ENCODE measurements at places on chromosomes 1 and 21. TPM values are rescaled to one million over a fixed set of nuclear protein-coding genes. Genes with fewer than 3 reads are reported as not detected.

The ADAMTS5 gene
- total RNA-seq = not detected

The GRHL3 gene
- 3.5 TPM for total RNA-seq

DNA sequence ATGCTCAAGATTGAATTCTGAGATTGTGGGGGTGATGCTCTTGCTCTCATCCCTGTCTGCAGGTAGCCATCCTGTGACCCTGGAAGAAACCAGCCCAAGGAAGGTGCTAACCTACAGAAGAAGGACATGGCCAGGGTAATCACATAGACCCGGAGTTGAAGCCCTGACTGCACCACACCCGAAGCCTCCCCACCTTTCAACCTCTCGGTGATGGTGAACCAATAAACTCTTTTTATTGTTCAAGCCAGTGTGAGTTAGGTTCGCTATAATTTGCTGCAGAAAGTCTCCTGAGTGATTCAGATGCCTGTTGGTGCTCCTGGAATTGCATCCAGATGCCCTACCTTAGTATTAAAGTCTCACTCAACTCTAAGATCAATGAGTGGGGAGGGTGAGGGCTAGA is 163.6 kb downstream of the PLPP3 start:
- H3K27ac ChIP-seq = peak overlapping the region; percentile 68
- H3K36me3 ChIP-seq = no peaks in the 10 kb centered on the region
- no peaks in the 10 kb centered on the region for H3K27me3 ChIP-seq
- no peak overlapping the region for H3K4me3 ChIP-seq

DNA sequence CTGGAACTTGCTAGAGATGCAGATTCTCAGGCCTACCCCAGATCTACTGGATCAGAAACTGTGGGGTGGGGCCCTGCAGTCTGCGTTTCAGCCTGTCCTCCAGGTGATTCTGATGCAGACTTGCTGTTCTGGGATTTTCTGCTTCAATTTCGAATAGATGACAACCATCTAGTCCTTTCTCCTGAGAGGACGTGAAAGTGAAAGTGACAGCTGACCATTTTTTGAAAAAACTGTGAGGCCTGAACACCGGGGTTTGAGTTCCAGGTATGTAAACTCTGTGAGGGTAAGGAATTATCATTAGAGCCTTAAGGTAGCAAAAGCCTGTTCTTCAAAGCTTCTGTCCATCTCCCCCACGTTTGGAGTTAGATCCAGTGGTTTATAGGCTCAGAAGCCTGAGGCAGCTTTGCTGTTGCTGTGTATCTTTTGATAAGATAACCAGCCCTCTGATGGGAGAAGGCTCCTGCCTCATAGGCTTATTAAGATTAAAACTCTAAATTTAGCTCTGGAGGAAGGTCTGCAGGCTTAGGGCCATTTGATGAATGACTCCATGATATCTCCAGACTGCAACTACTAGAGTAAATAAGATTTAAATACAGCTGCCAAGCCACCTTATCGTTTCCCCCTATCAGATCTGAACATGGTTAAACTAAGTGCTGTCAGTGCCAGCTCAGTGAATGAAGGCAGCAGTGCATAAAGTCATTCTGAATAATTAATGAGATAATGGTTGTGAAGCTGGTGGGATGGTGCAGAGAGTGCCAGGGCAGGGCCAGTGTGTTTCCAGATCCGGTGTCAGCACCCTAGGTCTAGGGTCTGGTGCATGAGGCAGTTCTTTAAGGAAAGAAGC is 335.2 kb downstream of the HHAT start:
- no peak overlapping the region for H3K4me3 ChIP-seq
- no peaks in the 10 kb centered on the region for H3K4me1 ChIP-seq
- no peaks in the 10 kb centered on the region for H3K27me3 ChIP-seq

DNA sequence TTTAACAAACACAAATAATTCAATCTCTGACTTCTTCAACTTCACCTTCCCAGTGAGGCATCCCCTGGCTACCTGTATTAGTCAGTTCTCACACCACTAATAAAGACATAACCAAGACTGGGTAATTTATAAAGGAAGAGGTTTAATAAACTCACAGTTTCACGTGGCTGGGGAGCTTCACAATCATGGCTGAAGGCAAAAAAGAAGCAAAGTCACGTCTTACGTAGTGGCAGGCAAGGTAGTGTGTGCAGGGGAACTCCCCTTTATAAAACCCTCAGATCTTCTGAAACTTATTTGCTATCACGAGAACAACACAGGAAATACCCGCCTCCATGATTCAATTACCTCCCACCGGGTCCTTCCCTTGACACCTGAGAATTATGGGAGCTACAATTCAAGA is 478.5 kb downstream of the ADGRL2 start:
- H3K27ac ChIP-seq = no peak overlapping the region
- no peaks in the 10 kb centered on the region for H3K36me3 ChIP-seq
- no peak overlapping the region for H3K4me3 ChIP-seq
- H3K27me3 ChIP-seq = no peaks in the 10 kb centered on the region
- no peak for DNase-seq
- no peaks in the 10 kb centered on the region for H3K4me1 ChIP-seq

GRCh38 chr1:190852611-190853010 is 374.9 kb upstream of the BRINP3 start:
- peaks cover 25% of the 10 kb centered on the region for H3K27me3 ChIP-seq
- no peak overlapping the region for H3K4me3 ChIP-seq
- no peak overlapping the region for H3K27ac ChIP-seq
- H3K36me3 ChIP-seq = no peaks in the 10 kb centered on the region

DNA sequence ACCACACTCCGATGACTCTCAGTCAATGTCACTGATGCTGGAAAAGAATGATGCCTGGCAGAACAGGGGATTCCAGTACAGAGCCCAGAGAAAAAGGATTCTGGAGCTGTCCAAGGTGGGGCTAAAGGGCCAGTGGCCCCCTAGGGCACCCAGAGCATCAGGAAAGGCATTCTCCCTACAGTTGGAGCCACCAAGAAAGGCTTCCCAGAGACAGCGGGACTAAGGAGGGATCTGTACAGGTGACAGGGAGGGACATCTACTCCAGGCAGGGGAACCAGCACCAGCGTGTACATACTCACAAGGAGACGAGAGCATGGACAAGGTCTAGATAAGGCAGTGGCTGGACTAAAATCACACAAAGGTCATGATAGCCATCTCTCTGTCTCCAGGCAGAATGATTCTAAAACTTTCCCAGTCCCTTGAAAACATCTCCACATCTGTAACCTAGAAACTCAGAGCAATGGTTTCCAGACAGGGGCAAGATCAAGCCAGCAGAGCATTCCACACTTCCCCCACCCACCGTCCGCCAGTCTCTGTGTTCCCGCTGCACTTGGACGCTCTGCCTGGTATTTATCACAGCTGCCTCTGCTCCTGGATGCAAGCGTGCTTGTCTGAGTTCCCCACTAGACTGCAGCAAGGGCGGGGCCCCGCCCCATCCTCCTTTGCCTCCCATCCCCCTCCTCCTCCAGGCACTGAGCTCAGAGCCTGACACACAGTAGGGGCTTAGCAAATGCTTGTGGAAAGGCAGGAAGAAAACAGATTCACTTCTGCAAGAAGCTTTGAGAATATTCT is 111.6 kb upstream of the ZC3H12A start:
- no peak for DNase-seq
- H3K27me3 ChIP-seq = peaks cover 67% of the 10 kb centered on the region
- no peaks in the 10 kb centered on the region for H3K36me3 ChIP-seq
- H3K4me3 ChIP-seq = no peak overlapping the region
- H3K27ac ChIP-seq = no peak overlapping the region
- no peaks in the 10 kb centered on the region for H3K4me1 ChIP-seq
